ENCODE measurements at places on chromosomes 5 and 9. TPM values are rescaled to one million over a fixed set of nuclear protein-coding genes. Genes with fewer than 3 reads are reported as not detected.

DNA sequence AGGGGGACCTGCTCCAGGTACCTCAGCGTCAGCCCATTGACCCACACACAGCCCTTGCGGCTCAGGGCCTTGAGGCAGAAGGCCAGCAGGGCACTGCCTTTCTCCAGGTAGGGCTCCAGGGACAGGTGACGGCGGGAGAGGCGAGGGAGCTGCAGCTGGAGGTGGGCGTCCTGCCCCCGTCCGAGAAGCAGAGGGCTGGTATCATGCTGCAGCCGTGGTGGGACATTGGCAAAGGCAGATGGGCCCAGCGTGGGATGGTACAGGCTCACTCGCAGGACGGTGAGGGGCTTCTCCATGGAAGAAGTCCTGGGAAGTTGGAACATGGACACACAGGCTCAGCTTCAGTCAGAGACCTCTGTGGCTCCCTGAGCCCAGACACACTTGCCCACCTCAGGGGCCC, 2.5 kb upstream of the DCANP1 start:
- DNase-seq, result no peak

- DNase-seq, result no peak
These were observed 27.6 kb downstream of the SLC25A51 start for GRCh38 chr9:37876376-37876775.

DNA sequence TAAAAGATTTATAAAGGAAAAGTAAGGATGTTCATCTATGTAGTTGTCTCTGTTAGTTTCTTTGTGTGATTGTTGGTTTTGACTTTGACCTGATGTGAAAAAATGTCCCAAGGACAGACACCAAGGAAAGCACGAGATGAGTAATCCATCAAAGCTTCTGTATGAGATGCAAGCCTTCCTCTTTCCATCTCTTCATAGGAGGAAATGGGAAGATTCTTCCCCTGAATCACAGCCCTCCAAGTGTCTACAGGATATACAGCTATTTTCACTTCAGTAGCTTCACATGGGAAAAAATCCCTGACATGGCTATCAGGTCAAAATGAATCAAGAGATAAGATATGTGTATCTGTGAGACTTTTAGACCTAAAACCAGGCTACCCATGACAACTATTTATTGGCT, 29.0 kb upstream of the CEMIP2 start:
- no peak for DNase-seq

DNA sequence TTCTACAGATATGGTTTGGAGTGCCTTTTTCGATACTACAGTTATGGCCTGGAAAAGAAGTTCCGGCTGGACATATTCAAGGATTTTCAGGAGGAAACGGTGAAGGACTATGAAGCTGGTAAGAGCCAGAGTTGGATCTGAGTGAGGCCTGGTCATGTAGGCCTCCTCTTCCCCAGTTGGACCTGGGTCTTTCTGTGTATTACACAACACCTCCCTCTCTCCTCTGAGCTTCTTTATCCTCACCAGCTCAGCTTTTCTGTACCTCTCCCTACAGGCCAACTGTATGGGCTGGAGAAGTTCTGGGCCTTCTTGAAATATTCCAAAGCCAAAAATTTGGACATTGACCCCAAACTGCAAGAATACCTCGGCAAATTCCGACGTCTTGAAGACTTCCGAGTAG, 39.2 kb downstream of the FAXDC2 start:
- no peak for DNase-seq

- DNase-seq, result no peak
These were observed 34.1 kb upstream of the TRMT10B start for GRCh38 chr9:37719526-37719925.

DNA sequence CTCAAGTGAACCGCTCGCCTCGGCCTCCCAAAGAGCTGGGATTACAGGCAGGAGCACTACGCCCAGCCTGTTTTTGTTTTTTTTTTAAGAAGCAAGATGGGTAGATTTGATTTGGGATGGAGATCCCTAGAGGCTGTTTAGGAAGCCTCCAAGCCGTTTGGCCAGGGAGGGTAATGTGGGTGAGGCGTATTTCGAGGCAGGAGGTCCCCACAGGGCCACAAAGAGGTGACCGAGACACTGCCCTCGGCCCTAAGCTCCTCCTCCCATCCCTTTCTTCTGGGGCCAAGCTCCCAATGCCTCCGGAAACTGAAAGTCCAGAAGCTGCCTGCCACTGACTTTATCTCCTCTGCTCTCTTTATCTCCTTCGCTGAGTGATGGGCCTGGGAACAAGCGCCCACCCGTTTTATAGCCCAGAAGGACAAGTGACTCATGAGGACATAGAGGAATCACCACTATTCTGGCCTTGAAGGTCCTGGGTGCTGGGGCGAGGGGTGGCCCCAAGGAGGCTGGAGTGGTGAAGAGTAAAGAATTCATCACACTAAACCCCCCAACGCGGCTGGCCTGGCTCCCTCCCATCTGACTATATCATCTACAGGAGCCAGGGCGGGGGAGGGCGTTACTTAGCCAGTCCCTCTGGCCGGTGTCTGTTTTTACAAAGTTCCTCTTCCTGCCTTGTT, 2.0 kb upstream of the RALGDS start:
- no peak for DNase-seq

DNA sequence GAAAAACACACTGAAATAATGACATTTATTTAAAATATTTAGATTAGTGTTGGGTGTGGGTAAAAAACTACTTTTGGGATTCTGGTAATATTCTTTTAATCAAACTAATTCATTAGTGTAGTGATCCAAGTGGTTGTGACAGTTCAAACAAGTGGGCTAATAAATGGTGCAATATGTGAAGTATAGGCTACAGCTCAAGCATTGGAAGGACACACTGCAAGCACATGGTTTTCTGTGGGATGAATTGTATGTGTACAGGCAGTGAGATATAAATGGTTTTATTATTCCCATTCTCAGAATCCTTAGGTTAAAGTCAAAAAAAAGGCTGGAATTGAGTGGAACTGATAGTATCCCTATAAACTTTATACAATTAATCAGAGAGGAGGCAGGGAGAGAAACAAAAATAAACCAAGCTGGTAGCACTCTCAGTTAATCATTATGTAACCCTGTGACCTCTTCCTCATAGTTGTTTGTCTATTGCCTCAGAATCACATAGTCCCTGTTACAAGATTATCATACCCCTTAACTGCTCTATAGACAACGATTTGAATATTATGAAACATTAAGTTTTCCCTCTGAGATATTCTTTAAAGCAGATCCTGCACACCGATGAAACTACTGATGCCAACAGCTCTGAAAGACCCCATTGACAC, 1755.4 kb upstream of the ACO1 start:
- DNase-seq, result no peak

C9orf153 gene
- total RNA-seq, result 0.18 TPM

NUTM2F gene
- total RNA-seq, result not detected

SLC23A1 gene
- 4.1 TPM for total RNA-seq

SLC28A3 gene
- 0.13 TPM for total RNA-seq

PCA3 gene
- total RNA-seq, result not detected
